ENCODE measurements at places on chromosomes 2 and 18. TPM values are rescaled to one million over a fixed set of nuclear protein-coding genes. Genes with fewer than 3 reads are reported as not detected.

The TGFA gene
- 0.73 TPM for total RNA-seq

The GLS gene
- total RNA-seq, result 142 TPM

The NYAP2 gene
- not detected for total RNA-seq

The TMEM37 gene
- total RNA-seq, result 0.44 TPM

The HOXD8 gene
- 0.44 TPM for total RNA-seq

The RPRM gene
- total RNA-seq, result 0.15 TPM

The CCDC178 gene
- total RNA-seq, result 0.29 TPM

The CDK15 gene
- total RNA-seq, result 16.0 TPM

The CRYGD gene
- not detected for total RNA-seq

The GCKR gene
- 0.17 TPM for total RNA-seq

The DYSF gene
- 0.15 TPM for total RNA-seq
